ENCODE measurements at places on chromosomes 12 and 14.

GRCh38 chr12:57815177-57816000, 3.1 kb downstream of the AVIL start:
- no peak for DNase-seq

DNA sequence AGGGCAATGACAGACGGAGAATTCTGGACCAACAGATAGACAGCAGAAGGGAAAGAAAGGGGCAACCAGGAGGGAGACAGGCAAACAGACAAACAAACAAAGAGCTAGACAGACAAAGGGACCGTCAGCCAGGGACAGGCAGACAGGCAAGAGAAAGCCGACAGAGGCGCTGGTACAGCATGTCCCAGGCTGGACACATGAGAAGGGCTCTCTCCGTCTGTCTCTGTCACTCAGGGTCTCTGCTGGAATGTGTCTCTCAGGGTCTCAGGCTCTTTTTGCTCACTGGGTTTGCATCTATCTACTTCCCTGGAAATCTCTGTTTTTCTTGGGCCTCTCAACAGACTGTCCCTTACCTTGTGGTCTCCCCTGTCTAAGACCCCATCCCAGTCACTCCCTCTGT, 8.2 kb upstream of the SMUG1 start:
- no peak for DNase-seq

- no peak for DNase-seq
Observed at GRCh38 chr12:132620113-132620898, 1.7 kb downstream of the P2RX2 start.

DNA sequence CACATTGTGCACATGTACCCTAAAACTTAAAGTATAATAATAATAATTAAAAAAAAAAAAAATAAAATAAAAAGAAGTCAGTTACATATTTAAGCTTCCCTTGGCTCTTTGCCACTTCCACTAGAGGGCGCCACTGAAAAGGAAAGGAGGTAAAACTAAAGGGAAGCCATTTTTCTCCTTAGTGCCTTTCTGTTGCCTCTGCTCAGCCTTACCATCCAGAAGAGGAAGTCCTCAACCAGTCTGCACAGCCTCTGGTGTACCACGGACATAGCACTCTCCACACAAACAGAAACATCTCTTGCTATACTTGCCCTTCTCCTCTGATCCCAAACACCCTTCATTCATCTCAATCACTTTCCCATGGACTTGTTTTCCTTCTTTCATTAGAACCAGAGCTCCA, 169.0 kb upstream of the EEA1 start:
- no peak for DNase-seq

GRCh38 chr12:40209886-40210285, 14.9 kb upstream of the LRRK2 start:
- DNase-seq = no peak

- peak; percentile 68 for DNase-seq
Observed at GRCh38 chr12:90112666-90113065, 404.0 kb upstream of the ATP2B1 start.

DNA sequence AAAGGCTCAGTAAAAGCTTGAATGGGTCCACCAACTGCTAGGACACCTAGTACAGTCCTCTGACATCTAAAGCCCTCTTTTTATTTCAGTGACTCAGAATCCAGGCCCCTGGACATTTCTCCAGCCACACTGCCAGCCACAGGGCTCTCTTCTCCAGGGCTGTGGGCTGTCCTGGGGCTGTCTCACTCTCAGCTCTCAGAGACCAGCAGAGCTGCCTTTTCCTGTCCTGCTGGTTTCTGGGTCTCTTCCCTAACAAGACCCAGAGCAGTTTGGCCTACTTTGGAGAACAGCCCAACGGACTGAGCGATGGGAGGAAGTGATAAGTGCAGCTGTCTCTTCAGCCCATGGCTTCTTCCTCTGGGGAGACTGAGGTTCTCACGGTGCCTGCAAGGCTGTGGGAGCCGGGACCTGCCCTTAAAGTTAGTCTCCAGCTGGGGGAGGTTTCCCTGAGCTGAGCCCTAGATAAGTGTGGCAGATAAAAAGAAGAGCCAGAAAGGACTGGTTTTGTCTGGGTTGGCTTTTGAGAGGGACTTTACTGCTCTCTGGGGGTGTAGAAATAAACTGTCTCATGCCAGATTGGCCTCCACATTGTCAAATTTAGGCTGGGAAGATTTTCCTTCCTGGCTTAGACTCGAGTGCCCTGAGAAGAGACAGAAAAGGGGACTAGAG, 979.8 kb downstream of the VRK1 start:
- DNase-seq = no peak

DNA sequence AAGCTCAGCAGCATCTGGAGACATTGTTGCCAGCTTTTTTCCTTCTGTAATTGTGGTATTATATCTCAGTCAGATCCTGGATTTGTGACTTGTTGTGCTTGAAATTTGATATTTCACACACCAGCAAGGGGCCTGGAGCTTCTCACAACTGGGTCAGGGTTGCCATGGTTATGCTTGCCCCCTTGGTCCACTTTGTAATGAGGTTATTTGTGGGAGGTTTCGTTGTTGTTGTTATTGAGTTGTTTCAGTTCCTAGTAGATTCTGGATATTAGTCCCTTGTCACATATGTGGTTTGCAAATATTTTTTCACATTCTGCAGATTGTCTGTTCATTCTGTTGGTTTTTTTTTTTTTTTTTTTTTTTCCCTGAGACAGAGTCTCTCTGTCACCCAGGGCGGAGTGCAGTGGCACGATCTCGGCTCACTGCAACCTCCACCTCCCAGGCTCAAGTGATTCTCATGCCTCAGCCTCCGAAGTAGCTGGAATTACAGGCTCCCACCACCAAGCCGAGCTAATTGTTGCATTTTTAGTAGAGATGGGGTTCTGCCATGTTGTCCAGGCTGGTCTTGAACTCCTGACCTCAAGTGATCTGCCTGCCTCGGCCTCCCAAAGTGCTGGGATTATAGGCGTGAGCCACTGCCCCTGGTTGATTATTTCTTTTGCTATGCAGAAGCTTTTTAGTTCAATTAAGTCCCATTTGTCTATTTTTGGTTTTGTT, 80.6 kb upstream of the ETV6 start:
- no peak for DNase-seq

GRCh38 chr12:105100207-105100985, 7.1 kb upstream of the WASHC4 start:
- no peak for DNase-seq

DNA sequence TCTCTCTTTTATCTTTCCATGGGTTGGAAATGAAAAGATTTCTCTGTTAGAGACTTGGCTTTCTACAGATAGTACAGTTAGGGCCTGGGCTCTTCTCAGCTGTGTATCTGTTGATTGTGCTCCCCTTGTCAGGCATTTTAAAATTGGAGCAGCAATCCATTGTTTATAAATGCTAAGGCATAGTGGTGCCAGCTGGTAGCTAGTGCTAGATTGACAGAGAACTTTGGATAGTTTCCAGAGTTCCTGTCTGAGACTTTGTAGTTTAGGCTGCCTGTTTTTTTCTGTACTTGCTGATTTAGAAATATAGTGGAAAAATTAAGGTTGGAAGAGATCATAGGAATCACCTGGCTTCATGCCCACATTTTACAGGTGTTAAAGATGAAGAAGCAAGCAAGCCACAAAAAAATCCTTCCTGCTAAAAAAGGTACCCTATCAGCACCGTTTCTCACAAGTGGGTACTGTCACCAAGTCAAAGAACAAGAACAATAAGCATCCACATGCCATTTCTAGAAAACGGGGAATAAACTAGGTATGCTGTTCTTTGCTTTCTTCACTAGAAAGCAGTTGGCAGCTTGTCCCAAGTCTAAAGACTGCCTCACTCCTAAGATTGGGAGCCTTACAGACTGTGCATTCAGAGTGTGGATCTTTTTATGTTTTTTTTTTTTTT, 6.2 kb downstream of the TTLL5 start:
- no peak for DNase-seq

DNA sequence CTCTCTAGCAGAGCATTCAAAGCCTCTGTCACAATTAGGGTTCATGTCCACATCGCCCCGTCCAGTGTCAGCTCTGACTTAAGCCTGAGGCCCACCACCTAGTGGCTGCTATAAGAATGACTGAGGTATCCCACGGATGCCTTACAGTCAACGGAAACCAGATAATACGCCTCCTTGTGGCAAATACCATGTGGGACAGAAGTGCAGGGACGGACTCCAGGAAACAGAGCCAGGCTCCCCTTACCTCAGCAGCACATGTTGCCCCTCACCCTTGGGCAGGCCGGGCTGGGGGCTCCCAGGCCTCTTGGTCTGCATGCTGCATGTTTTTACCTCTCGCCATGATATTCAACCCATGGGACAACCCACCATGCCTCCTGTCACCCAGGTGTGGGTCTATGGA, 86.3 kb downstream of the VWF start:
- DNase-seq = no peak

DNA sequence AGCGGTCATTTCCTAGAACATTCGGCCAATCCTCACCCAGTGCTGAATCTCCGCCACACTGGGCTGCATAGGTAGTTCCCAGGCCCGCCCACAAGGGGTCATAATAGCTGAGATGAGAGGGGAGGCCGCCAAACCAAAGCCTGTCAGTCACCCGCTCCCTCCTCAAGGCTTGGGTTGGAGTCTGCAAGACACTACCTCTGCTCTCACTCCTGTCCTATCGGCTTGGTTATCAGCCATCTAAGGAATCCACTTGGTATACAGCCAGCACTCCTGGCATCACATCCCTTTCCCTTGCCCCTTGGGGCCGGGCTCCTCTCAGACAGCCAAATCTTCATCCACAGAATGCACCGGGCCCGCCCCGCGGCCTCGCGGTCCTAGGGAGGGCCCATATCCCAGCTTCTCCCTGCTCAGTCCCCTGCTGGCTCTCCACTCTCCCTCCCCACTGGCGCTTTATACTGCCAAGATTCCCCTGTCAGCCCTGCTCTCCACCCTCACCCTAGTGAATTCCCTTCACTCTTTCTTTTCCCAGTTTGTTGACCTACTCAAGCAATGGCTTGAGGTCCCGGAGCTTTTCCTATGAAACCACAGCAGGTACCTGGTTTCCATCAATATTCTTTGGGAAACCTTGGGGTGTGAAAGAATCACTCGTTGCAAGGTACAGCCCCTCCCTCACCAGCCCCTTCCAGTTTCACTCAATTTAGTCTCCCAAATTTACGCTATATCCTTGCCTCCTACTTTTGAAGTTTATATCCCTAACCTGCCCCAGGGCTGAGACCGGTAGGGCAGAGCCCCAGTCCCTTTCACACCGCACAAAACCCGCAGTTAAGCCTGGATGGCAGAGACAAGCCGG, 1.4 kb downstream of the IFFO1 start:
- DNase-seq = peak; percentile 50

DNA sequence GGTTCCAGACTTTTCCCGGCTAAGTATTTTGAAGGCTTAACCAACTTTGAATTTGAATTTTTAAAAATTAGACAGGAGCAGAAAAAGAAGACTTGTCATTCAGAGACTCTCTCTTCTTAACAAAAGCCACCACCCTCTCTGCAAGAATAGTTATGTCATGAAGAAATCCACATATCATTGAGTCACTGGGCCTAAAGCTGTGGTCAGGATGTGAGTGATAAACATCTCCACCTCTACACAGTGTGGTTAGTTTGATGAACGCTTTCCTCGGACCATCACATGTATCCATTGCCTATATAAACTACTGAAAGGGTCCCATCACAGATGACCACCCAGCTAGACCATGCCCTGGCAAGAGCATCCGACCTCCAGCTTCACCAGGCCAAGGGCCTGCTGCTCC, 226.1 kb downstream of the KSR2 start:
- DNase-seq = no peak

DNA sequence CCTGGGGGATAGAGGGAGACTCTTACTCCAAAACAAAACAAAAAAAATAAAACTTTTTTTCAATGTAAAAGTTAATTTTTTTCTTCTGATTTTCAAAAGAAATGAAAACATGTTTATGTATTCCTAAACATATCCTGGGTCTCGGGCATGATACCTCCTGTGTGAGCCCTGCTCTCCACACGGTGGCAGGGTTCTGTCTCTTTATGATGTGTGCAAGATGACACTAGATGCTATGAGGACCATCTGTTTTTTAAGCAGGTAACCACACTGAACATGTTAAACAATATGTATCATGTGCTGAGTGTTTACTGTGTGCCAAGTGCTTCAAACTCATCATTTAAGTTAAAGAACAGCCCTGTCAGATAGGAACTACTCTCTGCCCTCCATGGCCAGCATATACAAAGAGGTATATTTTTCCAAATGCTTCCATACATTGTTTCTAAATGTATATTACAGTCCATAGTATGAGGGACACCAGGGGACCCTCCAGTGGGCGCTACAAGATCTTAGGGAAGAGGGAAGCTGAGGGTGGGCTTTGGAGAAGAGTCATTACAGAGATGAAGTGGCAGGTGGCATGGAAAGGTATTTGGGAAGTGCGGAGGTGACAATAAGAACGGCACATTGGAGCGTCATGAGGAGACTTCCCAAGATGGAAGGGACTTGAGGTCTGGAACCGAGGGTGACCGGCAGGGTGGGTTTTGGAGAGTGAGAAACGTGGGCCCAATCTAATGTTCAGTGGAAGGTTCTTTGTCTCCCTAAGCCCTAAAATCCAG, 28.5 kb downstream of the FOS start:
- DNase-seq = peak; percentile 19

DNA sequence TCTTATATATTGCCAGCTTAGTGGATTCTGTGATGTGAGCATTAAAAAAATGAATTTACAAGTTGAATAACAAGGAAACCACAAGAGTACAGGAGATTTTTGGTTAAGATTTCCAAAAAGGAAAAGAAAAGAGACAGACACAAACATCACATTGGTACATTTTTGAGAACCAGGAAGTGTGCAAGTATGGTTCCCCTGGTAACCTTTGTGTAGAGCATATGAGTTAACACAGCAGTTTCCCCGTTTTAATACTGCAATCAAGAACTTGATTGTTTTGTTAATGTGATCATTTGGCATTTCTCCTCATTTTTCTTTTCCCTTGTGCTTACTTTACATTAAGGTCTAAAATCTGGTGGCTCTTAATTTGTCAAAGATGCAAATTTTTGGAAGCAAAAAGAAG, 490.4 kb upstream of the ATP2B1 start:
- no peak for DNase-seq

- no peak for DNase-seq
Observed at GRCh38 chr14:101714394-101714793, 47.1 kb upstream of the PPP2R5C start.

DNA sequence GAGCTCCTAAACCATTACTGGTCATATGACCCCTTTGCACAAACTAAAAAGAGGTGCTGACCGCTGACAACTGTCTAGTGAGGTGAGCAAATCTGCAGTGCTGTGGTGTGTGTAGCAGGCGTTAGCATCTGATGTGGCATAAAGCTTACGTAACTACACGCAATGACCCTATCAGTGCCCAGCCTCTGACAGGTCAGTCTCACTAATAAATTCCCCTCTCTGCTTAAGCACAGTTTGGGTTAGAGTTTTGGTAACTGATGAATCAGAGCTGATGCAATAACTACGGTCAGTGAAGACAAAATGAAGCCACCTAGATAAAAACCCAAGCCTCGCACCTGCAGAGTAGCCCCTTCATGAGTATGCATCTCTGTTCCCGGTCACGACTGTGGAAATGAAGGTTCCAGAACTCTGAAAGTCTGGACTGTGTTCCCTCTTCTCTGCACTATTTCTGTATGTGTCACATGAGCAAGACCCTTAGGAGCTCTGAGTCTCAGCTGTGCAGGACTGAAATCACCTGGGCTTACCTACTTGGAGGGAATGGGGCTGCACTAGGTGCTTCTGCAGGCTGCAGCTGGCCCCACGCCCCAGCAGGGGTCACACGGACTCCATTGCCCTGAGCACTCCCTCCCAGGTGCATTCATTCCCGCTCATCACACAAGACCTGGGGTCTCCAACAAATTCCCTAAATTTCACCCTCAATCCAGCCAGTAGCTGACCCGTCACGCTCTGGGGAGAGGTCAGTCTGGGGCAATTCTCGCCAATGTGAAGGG, 54.4 kb downstream of the RIMBP2 start:
- no peak for DNase-seq
